Neural progenitor cell (in vitro differentiated cells): ENCODE measurements at places on chromosomes 6 and 20. TPM values are rescaled to one million over a fixed set of nuclear protein-coding genes. Genes with fewer than 3 reads are reported as not detected.

- no peaks in the 10 kb centered on the region for H3K4me1 ChIP-seq
- no peak overlapping the region for H3K4me3 ChIP-seq
- H3K27ac ChIP-seq, result no peak overlapping the region
- H3K27me3 ChIP-seq, result no peaks in the 10 kb centered on the region
Measured at GRCh38 chr6:89575562-89575960, 63.0 kb downstream of the LYRM2 start.

DNA sequence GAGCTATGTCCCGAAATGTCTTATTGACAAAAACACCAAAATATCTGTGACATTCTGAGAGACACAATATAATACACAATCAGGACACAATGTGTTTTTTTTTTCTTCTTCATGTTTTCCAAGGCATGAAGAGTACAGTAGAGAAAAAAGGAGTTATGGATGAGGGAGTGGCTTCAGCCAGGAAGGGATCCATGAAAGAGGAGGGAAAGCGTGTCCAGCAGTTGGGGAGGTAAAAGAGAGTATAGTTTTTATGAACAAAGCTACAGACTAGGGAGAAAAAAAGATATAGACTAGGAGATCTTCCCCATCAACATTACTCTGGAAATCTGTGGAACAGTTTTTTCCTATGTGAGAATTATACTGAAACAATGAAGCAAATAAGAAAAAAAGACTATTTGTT is 38.9 kb upstream of the PRIM2 start:
- H3K4me1 ChIP-seq, result no peaks in the 10 kb centered on the region
- no peaks in the 10 kb centered on the region for H3K36me3 ChIP-seq
- no peak for DNase-seq
- H3K4me3 ChIP-seq, result no peak overlapping the region
- no peaks in the 10 kb centered on the region for H3K27me3 ChIP-seq

DNA sequence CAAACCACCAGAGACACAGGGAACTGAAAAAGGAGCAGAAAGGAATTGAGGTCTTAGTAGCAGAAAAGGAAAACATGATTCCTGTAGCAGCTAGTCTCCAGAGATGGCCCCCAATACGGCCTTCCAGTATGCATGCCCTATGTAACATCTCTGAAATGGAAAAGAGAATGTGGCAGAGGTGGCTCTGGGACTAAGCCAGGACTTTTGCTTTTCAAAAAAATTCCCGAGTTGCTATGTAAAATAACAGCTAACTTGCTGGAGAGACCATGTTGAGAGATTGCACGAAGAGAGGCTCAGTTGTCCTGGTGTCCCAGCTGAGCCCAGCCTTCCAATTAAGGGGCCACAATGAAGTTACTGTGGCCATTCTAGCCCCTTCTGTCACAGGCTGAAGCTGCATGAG is 27.7 kb downstream of the IL20RA start:
- H3K27ac ChIP-seq, result no peak overlapping the region
- H3K27me3 ChIP-seq, result no peaks in the 10 kb centered on the region
- no peaks in the 10 kb centered on the region for H3K4me1 ChIP-seq
- no peak for DNase-seq

DNA sequence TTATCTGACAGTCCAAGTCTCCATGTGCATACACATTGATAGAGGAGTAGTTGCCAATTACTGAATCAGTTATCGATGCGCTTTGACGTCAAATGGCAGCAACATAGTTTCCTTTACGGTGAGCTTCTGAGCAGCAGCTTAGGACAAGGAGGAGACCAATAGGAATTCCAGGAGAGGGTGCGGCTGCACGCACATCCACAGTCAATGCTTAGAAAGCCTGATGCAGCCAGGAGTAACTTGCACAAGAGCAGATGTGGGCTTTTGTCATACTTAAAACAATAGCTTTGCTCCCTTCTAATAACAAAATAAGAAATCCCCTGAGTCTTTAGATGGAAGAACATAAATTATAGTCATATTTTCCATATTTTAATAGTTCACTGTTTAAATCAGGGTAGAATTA is 442.1 kb downstream of the BCKDHB start:
- H3K36me3 ChIP-seq, result no peaks in the 10 kb centered on the region
- no peak for DNase-seq
- no peak overlapping the region for H3K27ac ChIP-seq
- no peak overlapping the region for H3K4me3 ChIP-seq
- peaks cover 11% of the 10 kb centered on the region for H3K4me1 ChIP-seq

- no peaks in the 10 kb centered on the region for H3K27me3 ChIP-seq
- H3K27ac ChIP-seq, result no peak overlapping the region
- H3K4me1 ChIP-seq, result peaks cover 3% of the 10 kb centered on the region
- no peaks in the 10 kb centered on the region for H3K36me3 ChIP-seq
Measured at GRCh38 chr6:16705081-16705993, 55.9 kb downstream of the ATXN1 start.

- H3K27me3 ChIP-seq, result no peaks in the 10 kb centered on the region
- no peak overlapping the region for H3K27ac ChIP-seq
- H3K4me3 ChIP-seq, result no peak overlapping the region
- no peak for DNase-seq
Measured at GRCh38 chr20:36128463-36129159, 25.9 kb upstream of the EPB41L1 start.

- no peaks in the 10 kb centered on the region for H3K27me3 ChIP-seq
- DNase-seq, result no peak
- no peak overlapping the region for H3K4me3 ChIP-seq
- H3K27ac ChIP-seq, result no peak overlapping the region
- no peaks in the 10 kb centered on the region for H3K4me1 ChIP-seq
Measured at GRCh38 chr20:19838468-19838867, 80.4 kb downstream of the RIN2 start.

GRCh38 chr6:137798846-137799245 is 68.2 kb upstream of the TNFAIP3 start:
- no peaks in the 10 kb centered on the region for H3K36me3 ChIP-seq
- H3K27me3 ChIP-seq, result no peaks in the 10 kb centered on the region
- no peak for DNase-seq

DNA sequence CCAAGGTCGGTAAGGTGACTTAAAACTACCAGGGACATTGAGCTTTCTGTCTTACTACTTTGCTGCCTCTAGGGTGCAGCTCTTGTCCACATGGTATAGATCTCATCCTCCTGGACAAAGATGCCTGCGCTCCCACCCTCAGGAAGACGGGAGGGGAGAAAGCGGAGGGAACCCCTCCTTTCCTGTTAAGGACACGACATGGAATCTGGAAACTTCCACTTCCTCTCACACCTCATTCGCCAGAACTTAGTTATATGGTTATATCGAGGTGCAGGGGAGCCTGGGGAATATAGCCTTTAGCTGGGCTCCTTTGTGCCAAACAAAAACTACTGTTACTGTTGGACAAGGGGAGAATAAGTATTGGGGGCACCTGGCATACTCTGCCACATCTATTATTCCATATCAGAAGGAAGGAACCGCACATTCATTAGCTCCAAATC is 224.3 kb upstream of the TSHZ2 start:
- no peaks in the 10 kb centered on the region for H3K27me3 ChIP-seq
- no peak overlapping the region for H3K4me3 ChIP-seq
- H3K36me3 ChIP-seq, result no peaks in the 10 kb centered on the region
- H3K4me1 ChIP-seq, result peaks cover 5% of the 10 kb centered on the region
- no peak overlapping the region for H3K27ac ChIP-seq

- H3K36me3 ChIP-seq, result no peaks in the 10 kb centered on the region
- H3K27ac ChIP-seq, result no peak overlapping the region
- H3K27me3 ChIP-seq, result no peaks in the 10 kb centered on the region
- no peak for DNase-seq
Measured at GRCh38 chr20:46267108-46268105, 40.9 kb downstream of the CDH22 start.

C6orf163 gene
- 2.6 and 3.1 TPM in 2 replicates for total RNA-seq

CD24 gene
- 330 and 448 TPM in 2 replicates for total RNA-seq

- H3K4me3 ChIP-seq, result no peak overlapping the region
- peaks cover 10% of the 10 kb centered on the region for H3K4me1 ChIP-seq
- no peak for DNase-seq
- no peak overlapping the region for H3K27ac ChIP-seq
- H3K27me3 ChIP-seq, result no peaks in the 10 kb centered on the region
- H3K36me3 ChIP-seq, result no peaks in the 10 kb centered on the region
Measured at GRCh38 chr6:11727998-11728961, 50.3 kb downstream of the ADTRP start.

- no peaks in the 10 kb centered on the region for H3K4me1 ChIP-seq
- no peak for DNase-seq
- no peaks in the 10 kb centered on the region for H3K36me3 ChIP-seq
- H3K27me3 ChIP-seq, result no peaks in the 10 kb centered on the region
- no peak overlapping the region for H3K4me3 ChIP-seq
Measured at GRCh38 chr6:95274686-95275235, 302.6 kb upstream of the MANEA start.

DNA sequence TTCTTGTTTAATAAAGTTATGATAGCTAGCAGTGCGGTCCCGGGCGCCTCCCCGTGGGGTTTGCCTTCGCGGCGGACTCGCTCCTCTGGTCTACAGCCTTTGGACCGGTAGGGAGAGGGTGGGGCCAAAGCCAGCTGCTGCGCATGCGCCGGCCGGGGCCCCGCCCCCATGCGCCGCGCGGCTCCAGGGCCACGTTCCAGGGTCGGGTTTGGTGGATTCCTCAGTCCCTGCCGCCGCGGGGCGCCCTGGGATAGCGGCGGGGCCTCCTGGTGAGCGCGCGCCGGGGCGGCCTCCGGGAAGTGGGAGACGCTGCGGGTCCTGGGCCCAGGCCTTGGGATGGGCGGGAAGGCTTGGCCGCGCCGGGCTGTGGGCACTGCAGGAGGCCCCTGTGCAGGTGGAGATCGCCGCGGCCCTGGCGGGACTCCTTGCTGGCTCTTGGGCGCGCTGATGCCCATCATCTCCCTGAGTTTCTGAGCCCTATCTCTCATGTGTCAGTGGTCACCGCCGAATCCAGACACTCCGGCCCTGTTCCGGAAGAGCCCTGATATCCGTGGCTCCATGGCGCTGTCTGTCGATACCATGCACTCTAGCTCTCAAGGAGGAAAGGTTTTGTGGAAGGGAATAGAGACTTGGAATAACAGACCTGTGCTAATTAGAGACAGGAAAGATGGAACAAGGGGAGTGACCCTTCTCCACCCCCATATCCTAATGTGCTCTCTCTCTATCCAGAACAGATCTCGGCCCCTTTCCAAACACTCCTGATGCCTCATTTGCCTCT is at the start of gene VARS2:
Gene VARS2, plus strand, starts transcription at position 163 of the 778 bp plus-strand sequence. Its CDS starts 599 bp downstream, at position 762.
- H3K27ac ChIP-seq, result no peak within 1 kb of the TSS
- H3K4me3 ChIP-seq, result peak within 1 kb of the TSS; percentile 62
- H3K36me3 ChIP-seq, result no peaks in the 10 kb centered on the region
- H3K27me3 ChIP-seq, result no peaks in the 10 kb centered on the region

CAP2 gene
- total RNA-seq, result 18.4 and 27.4 TPM in 2 replicates

- no peak overlapping the region for H3K4me3 ChIP-seq
- peaks cover 8% of the 10 kb centered on the region for H3K4me1 ChIP-seq
- no peaks in the 10 kb centered on the region for H3K27me3 ChIP-seq
- H3K36me3 ChIP-seq, result no peaks in the 10 kb centered on the region
Measured at GRCh38 chr6:138885156-138885819, 89.4 kb downstream of the ECT2L start.

DNA sequence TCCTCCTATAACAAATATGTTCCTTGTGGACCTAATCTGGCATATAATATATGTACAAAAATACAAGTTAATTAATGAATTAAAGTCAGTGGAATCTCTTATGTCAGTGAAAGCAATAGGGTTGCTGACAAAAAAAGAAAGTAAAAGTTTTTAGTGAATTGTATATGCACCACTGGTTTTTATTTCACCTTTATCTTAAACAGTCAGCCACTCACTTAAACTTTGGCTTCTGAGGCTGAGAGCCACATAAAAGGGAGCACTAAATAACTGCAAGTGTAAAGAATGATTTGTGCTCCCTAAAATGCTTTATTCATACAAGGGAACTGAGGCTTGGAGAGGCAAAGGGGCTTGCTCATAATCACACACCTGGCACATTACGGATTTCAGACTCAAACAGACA is 9.9 kb upstream of the F13A1 start:
- no peaks in the 10 kb centered on the region for H3K27me3 ChIP-seq
- H3K36me3 ChIP-seq, result no peaks in the 10 kb centered on the region
- H3K4me1 ChIP-seq, result no peaks in the 10 kb centered on the region
- no peak for DNase-seq

- no peak for DNase-seq
- H3K27me3 ChIP-seq, result peaks cover 11% of the 10 kb centered on the region
- H3K4me3 ChIP-seq, result no peak overlapping the region
- H3K4me1 ChIP-seq, result peaks cover 33% of the 10 kb centered on the region
- no peak overlapping the region for H3K27ac ChIP-seq
Measured at GRCh38 chr6:91280494-91280830, 693.6 kb upstream of the MAP3K7 start.

- H3K27ac ChIP-seq, result no peak overlapping the region
- H3K27me3 ChIP-seq, result no peaks in the 10 kb centered on the region
Measured at GRCh38 chr6:108606250-108606690, 45.6 kb downstream of the FOXO3 start.

GRCh38 chr20:36871640-36872570 is 4.0 kb upstream of the TLDC2 start:
- no peak overlapping the region for H3K27ac ChIP-seq
- no peak overlapping the region for H3K4me3 ChIP-seq
- H3K4me1 ChIP-seq, result no peaks in the 10 kb centered on the region
- DNase-seq, result no peak
- no peaks in the 10 kb centered on the region for H3K27me3 ChIP-seq
- H3K36me3 ChIP-seq, result no peaks in the 10 kb centered on the region

- DNase-seq, result no peak
- H3K27me3 ChIP-seq, result no peaks in the 10 kb centered on the region
- peaks cover 21% of the 10 kb centered on the region for H3K4me1 ChIP-seq
- no peak overlapping the region for H3K27ac ChIP-seq
Measured at GRCh38 chr6:145809785-145810184, 4.8 kb downstream of the FBXO30 start.

DNA sequence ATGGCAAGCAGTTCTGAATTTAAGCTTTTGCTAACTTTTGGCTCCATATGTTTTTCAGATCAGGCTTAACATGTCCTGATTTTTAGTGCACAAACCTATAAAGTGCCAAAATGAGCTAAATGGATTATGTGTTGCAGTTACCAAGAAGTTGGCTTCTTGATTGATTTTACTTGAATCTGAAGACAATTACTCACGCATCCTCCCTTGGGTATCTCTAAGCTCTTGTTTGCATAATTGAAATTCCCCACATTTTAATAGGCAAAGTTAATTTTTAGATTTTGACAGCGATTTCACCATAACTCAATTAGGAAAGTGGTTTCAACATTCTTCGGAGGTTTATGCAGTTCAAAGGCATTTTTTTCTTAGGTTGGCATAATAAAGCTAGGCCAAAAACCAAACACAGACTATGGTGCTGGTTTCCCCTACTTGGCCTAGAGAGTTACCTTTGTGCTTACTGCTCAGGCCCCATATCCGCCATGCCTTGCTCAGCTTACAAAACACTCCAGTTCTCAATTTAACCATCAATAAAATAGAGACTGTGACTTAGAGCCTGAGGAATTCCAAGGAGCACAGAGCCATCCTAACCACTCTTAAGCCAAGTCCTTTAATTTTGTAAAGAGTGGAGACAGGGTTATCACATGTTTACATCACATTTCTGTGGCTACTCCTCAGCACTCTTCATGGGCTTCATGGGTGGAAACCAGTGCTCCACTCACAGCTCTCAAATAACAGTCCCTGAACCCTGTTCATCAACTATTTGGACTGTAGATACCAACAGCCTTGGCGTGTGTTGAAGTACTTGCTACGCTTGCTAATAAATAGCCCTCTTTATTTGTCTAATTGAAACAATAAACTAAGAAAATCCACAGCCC is 32.1 kb downstream of the LAMA4 start:
- no peaks in the 10 kb centered on the region for H3K27me3 ChIP-seq
- no peak overlapping the region for H3K4me3 ChIP-seq
- H3K36me3 ChIP-seq, result no peaks in the 10 kb centered on the region
- no peak overlapping the region for H3K27ac ChIP-seq
- no peaks in the 10 kb centered on the region for H3K4me1 ChIP-seq

- DNase-seq, result no peak
- H3K27ac ChIP-seq, result no peak overlapping the region
- peaks cover 27% of the 10 kb centered on the region for H3K27me3 ChIP-seq
- H3K4me3 ChIP-seq, result no peak overlapping the region
Measured at GRCh38 chr20:60931696-60932095, 320.4 kb upstream of the CDH4 start.
